HEK293T (cell line): ENCODE measurements at places on chromosomes 2 and 18.
A peak's percentile ranks its signal among the peaks of the same experiment; 100 is the strongest.

DNA sequence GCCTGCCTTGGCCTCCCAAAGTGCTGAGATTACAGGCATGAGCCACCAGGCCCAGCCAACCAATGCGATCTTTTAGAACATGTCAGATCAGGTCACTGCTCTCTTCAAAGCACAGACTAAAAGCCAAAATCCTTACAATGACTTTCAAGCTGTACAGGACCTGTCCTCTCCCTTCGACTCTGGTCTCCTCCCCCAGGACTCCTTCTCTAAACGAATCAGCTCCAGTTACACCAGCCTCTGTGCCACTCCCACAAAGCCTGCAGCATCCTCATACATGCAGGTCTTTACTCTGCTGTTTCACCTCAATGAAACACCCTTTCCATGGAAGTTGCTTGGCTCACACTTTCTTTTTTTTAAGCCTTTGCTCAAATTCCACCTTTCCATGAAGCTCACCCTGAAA lies 436.0 kb downstream of the METTL4 start:
- DNase-seq, result no peak

GRCh38 chr18:34220081-34220815 lies 4.5 kb downstream of the NOL4 start:
- no peak for DNase-seq

DNA sequence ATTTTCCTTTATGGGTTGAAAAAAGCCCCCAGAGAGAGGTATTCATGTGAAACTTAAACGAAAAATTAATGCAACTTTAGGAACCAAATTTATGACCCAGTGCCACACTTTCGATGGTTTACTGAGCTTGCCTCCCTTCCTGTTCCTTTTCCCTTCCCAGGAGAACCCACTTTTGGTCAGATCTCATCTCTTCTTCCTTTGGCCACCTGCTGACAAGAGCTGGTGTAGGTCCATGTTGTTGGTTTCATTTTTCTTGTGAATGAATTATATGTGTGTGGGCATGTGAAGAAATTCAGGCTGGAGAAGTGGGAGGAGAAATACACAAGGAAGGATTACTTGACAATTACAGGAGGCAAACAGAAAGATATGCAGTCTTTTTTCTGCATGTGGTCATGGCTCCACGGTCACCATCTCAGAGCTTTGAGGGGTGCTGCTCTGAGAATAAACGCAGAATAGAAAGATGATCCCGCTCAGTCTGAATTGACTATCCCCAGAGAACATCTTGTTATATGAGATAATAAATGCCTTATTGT lies 111.3 kb upstream of the TCF4 start:
- no peak for DNase-seq

DNA sequence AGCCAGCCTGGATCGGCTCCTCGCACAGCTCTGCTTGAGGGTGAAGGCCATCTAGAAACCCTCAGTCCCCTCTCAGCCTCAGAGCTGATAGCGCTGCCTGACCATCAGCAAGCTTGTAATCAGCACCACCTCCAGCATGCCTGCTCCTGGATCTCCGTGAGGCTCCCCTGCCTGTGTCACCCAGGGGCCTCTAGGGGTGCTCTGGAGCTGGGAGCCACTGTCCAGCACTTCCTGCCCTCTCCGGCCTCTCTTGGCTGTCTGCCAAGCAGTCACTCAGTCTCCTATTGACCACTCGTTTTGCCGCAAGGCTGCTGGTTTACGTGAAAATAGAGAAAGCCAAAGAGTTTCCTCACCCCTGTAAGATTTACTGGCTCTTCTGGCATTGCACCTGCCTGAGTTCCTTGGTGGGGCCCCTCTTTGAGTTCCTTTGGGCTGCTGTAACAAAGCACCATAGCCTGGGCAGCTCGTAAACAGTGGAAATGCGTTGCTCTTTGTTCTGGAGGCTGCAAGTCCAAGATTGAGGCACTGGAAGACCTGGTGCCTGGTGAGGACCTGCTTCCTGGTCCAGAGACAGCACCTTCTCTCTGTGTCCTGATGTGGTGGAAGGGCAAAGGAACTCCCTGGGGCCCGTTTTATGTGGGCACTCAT lies 17.9 kb downstream of the CAPN10 start:
- peak; percentile 62 for DNase-seq
